Left renal pelvis (tissue), 4 donors: ENCODE measurements at places on chromosomes 2 and 18. TPM values are rescaled to one million over a fixed set of nuclear protein-coding genes. Genes with fewer than 3 reads are reported as not detected.
A peak's percentile ranks its signal among the peaks of the same experiment; 100 is the strongest.

The GRB14 gene
- 60.9 TPM for polyA plus RNA-seq

The MOGAT1 gene
- not detected for polyA plus RNA-seq

The TUBA3E gene
- not detected for polyA plus RNA-seq

The GPC1 gene
- polyA plus RNA-seq: 33.3 TPM

The MARCO gene
- polyA plus RNA-seq: 0.22 TPM

The SERPINE2 gene
- polyA plus RNA-seq: 135 TPM

The GPR35 gene
- polyA plus RNA-seq: 1.1 TPM

The FRZB gene
- 13.3 TPM for polyA plus RNA-seq

The NFATC1 gene
- 8.2 TPM for polyA plus RNA-seq

- DNase-seq: no peak
These were observed 55.7 kb upstream of the SLC39A10 start for GRCh38 chr2:195601361-195601760.

GRCh38 chr2:65630643-65631042 lies 198.2 kb upstream of the SPRED2 start:
- no peak for DNase-seq

DNA sequence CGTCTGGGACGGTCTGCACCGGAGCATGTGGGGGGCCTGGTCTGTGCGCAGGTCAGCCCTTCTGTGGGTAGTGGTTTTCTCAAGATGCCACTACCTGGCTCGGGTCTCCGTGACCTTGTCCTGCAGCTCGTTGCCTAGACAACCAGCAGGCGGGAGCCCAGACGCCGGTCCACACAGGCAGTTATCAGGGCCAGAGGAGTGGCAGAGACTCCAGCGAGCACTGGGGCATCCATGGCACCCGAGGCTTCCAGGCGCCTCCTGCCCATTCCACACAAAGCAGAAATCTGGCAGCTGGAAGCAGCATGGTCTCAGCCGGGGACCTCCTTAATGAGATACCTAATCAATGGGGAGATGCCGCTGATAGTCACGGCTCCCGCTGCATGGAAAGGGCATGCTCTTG lies 156.1 kb downstream of the FAM210A start:
- no peak for DNase-seq

DNA sequence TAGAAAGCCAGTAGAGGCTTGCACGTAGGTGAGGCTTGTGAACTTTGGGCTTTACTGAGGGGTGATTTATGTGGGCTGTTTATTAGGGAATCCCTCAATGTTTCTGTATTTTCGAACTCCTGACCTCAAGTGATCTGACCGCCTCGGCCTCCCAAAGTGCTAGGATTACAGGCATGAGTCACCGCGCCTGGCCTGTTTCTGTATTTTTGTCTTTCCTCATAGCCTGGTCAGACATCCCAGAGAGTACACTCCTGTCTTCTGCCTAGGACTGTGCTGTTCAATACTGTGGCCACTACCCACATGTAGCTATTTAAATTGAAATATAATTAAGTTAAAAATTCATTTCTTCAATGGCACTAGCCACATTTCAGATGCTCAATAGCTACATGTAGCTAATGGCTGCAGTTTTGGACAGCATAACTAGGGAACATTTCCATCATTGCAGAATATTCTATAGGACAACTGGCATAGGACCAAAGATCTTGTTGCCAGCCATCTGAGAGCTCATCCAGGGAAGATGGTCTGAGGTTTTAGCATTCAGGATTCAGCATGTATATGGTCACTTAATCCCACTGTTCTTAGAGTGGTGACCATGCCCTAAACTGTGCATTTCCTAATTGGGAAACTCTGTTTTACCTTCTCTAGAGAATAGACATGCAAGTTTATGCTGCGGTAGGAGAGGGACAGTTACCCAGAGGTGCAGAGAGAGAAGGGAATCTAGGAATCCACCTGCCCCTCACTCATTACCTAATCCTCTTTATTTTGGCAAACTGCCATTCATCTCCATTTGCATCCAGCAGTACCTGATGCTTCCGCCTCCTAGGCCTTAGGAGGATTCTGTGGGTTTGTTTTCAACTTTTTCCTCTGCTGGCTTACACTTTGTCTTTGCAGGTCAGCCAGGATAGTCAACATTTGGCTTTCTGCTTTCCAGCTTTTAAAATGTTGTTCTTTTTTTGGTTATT lies 64.4 kb downstream of the LCLAT1 start:
- no peak for DNase-seq

GRCh38 chr2:38682008-38682575 lies 16.2 kb downstream of the GALM start:
- DNase-seq: no peak

GRCh38 chr2:84911135-84911678 lies 5.8 kb downstream of the TMSB10 start:
- no peak for DNase-seq

DNA sequence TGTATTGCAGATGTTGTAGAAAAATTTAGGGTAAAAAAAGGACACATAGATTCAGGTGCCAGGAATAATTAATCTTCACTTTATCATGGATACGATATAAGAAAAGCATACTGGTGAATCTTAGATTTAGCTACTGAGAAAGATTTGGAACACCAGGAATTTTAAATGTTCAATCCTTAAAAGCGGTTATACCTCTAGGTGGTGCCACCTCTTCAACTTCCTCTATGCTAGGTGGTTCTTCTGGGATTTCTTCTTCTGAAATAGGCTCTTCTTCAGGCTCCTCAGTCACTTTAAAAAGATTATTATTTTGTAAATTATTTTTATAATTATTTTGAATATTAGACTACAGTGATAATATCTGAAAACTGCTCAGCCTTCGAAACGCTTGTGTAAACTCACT lies 133.1 kb downstream of the TTN start:
- DNase-seq: no peak

- no peak for DNase-seq
These were observed 27.1 kb upstream of the ZC3H15 start for GRCh38 chr2:186459009-186459408.

DNA sequence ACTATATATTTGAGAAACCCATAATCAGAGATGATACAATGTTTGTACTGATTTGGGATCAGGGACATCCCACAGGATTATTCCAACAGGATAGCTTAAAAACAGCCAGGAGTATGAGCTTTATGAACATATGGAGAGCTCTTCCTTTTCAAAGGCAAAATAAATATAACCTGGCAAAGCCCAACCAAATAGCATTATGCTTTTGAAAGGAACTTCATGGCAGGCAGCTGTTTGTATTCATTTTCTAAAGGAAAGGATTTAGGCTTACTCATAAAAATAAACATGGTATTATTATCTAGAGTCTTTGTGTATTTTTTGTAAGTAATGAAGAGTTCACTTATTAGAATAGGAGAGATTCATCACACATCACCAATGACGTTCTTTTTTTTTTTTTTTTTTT lies 44.4 kb downstream of the CCDC195 start:
- no peak for DNase-seq

DNA sequence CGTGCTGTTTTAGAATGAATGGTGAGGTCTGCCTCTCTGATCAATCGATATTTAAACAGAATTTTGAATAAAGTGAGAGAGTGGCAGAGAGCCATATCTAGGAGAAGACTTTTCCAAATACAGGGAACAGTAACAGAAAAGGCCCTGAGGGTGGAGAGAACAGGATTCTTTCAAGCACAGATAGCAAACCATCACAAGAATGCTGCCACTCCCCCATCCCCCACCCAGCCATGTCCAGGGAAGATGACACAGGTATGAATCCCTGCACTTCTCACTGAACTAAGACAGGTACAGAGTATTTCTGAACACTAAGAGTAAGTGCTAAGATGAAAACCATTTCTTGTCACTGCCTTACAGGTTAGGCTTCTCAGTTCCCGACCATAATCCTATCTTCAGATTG lies 23.6 kb downstream of the LRATD1 start:
- DNase-seq: no peak

DNA sequence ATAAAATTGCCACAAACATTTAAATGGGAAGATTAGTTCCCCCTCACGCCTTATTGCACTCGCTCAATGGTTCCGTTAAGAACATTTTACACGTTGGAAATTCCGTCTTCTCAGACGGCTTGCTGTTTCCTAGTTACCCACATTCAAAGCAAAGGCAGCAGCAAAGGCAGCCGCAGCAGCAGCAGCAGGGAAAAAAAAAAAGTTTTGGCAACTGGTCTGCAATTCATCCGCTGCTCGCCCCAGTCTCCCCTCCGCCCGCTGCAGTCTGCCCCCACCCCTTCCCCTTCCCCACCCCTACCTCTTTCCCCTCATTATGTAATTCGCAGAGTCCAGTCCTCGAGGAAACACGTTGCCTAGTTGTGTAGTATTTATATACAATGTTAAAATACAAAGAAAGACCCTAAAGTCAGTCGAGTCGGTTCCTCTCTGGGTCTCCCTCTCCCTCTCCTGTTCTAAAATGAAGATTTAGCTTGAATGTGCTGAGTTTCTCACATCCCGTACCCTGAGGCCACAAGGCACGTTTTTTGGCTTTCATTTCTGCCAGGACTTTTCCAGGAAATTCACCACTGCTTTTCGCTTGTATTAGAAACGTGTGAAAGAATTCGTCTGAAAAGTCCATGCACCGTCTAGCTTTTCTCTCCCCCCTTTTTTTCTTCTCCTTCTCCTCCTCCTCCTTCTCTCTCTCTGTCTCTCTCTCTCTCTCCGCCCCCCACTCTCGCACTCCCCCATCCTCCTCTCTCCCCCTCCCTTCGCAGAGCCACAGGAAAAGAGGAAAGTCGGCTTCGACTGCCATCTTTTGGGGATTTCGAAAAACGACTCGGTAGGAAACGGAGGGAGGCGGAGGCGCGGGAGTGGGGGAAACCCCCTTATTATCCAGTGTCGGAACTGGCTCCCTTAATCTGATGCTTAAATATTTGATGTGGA lies 140.0 kb downstream of the MEIS1 start:
- DNase-seq: peak; percentile 92

GRCh38 chr2:195021711-195022507 lies 635.1 kb upstream of the SLC39A10 start:
- no peak for DNase-seq

DNA sequence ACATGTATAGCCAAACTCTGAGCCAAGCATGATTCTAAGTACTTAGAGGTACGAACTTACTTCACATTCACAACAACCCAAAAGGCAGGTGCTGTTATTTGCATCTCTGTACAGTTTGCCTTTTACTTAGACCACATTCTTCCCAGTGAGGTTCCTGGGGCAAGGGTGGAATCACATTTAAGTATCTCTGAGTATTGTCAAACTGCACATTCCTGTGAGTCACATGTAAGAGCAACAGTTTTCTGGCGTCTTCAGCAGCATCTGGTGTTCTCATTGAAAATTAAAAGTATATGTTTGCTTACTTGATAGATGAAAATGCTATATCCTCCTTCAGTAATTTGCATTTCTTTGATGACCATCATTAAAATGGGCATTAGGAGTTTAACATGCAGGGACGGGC lies 119.1 kb downstream of the UXS1 start:
- DNase-seq: no peak

GRCh38 chr2:76128622-76129021 lies 417.9 kb upstream of the GCFC2 start:
- DNase-seq: no peak

- no peak for DNase-seq
These were observed 99.3 kb downstream of the MCFD2 start for GRCh38 chr2:46816151-46816845.

DNA sequence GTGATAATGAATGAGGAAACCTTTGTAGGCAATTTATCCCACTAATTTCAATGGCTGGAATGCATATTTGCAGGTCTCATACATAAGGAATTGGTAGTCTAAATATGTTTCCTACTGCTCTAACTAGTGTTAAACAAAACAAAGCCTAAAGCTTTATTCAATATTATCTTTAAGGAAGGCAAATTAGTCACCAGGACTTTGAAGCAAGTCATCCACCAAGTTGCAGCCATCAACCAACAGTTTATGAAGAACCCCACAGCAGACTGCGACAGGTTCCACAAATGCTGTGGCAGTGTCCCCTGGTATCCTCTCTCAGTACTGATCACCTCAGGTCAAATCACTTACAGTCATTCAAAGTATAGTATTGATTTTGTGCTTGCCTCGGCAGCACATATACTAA lies 181.5 kb upstream of the ZFP36L2 start:
- no peak for DNase-seq

DNA sequence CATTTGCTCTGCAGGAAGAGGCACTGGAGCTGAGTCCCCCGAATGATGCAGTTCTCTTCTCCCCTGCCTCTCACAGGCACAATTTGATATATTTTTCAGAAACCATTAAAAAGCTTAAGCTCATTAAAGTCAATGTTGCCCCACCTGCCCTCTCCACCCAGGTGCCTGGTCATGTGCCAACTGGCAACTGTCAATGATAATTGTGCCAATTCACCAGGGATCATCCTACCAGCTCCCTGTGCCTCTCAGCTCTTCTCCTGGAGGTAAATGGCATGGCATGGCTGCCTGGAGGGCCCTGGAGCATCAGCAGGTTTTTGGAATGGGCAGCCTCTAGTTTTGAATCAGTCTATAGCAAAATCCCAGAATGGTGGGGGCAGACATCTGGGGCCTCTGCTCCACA lies 279.6 kb upstream of the ID2 start:
- DNase-seq: no peak

- no peak for DNase-seq
These were observed 23.1 kb downstream of the SERPINB11 start for GRCh38 chr18:63725682-63726480.

- no peak for DNase-seq
These were observed 463.9 kb upstream of the HS6ST1 start for GRCh38 chr2:128782411-128783192.

GRCh38 chr18:7896805-7897518 lies 329.8 kb downstream of the PTPRM start:
- no peak for DNase-seq

DNA sequence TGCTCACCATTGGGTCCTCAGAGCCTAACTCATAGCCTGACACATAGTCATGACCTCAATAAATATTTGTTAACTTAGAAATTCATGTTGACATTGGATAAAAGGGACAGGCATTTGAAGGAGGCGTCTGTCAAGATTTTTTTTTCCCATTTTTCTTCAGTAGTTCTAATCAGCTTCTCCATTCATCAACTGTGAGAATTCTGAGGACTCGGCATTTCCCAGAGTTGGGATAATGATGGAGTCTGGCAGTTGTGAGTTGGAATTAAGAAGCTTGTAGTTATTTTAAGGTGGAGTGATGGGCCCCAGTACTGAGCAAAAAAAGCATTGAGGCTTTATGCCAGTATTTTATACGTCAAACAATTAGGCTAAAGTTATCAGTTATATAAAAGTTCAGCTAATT lies 4.6 kb downstream of the SPATS2L start:
- no peak for DNase-seq

GRCh38 chr2:224308272-224308911 lies 93.5 kb downstream of the FAM124B start:
- DNase-seq: no peak

GRCh38 chr2:120471166-120471565 lies 125.2 kb downstream of the INHBB start:
- DNase-seq: no peak

DNA sequence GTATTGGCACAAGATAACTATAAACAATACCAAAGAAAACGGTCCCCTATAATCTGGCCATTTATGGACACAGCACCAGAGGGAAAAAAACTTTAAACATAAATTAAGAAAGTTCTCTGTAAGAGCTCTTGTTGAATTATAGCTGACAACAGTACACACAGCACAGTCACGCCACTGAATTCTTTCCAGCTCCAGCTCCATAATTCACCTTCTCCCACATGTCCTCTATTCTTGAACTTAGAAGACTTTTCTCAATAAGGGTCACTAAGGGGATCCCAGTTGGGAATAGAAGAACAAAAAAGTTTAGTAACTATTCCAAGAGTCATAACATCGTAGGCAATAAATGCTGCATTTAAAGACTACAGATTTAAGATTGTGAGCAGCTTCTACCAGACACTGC lies 124.6 kb upstream of the CYP1B1 start:
- peak; percentile 58 for DNase-seq

GRCh38 chr2:159712929-159713420 lies 669 bp downstream of the MARCHF7 start:
- DNase-seq: peak; percentile 6

GRCh38 chr2:191690327-191690726 lies 12.4 kb downstream of the NABP1 start:
- DNase-seq: no peak
